ENCODE measurements at places on chromosomes 6 and 20.
A peak's percentile ranks its signal among the peaks of the same experiment; 100 is the strongest.

DNA sequence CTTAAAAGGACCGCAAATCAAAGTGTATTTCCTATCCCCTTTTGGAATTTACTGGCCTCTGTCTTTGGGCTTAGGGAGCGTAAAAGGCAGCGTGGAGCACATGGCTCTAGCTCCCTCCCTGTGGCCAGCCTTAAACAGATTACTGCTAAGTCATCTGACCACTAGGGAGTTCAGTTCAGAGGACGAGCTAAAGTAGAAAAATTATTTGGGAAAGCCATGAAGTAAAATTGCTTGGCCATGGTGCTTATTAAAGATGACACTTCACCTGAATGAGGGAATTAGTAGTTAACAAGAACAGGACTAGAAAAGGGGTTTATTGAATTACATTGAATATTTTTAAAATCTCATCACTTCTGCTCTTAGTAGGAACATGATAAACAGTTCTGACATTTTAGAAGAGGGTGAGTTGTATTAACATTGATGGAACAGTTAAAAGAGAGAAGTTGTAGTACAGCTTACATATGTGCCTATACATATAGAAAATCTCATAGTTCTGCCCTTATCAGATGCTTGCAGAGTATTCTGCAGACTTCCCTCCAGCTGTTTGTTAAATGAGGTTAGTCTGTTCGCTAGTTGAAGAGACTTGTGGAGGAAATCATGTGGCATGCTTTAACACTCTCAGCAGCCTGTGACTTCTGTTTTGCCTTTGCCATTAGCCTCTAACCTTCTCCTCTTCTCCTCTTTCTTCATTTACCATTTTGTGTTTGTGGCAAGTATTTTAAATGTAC is 31.2 kb upstream of the MAPK13 start:
- no peak for DNase-seq

GRCh38 chr6:39365281-39366074 is 43.0 kb upstream of the KCNK16 start:
- DNase-seq: no peak

- peak; percentile 33 for DNase-seq
Measured at GRCh38 chr20:58636396-58636982, 14.6 kb upstream of the STX16 start.

GRCh38 chr6:163994566-163994965 is 580.0 kb downstream of the QKI start:
- DNase-seq: no peak

DNA sequence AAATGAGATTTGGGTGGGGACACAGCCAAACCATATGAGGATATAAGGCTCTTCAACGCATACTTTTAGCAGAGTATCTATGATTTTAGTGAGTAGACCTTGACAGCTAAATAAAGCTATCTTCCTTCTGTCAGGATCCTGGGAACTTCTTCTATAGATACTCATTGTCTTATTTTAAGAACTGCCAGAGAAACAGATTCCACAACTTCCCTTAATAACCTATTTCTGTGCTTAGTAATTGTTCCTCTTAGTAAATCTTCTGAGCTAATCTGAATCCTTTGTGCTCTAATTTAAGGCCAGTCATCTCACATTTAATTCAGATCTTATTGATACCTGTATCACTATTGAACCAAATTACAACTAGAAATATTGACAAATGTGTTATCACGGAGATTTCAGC is 64.0 kb upstream of the CEP85L start:
- DNase-seq: no peak

GRCh38 chr6:53982366-53983050 is 128.7 kb upstream of the MLIP start:
- no peak for DNase-seq

DNA sequence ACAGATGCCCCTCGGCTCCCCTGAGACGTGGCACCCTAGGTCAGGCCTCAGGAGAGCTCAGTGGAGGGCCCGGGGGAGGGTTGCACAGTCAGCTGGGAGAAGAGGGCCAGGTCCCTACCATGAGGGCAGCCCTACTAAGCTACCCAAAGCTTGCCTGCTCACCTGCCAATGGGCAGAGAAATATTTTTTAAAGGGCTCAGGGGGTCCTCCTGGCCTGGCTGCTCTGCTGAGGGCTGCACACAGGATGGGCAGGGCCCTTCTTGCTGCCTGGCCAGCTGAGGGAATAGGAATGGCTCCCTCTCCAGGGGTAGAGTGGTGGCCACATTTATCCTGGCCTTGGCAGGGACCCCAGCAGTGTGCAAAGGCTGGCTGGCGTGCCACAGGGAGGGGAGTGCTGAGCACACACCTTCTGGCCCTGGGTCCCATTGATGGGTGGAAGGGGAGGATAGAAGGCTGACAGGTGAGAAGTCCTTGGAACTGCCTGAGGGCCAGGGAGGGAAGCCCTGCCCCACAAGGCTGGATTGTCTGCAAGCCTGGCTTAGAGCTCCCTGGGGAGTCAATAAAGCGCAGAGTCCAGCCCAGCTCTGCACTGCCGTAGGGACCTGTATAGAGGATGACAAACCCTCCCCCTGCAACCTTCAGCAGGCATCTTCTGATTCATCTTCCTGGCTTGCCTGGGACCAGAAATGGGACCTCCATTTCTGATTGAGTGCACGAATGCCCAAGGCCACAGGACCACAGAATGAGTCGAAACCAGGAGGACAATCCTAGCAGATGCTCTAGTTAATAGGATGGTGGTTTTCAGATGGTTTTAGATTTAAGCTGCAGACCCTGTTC is 62.1 kb downstream of the NOL4L start:
- DNase-seq: no peak

DNA sequence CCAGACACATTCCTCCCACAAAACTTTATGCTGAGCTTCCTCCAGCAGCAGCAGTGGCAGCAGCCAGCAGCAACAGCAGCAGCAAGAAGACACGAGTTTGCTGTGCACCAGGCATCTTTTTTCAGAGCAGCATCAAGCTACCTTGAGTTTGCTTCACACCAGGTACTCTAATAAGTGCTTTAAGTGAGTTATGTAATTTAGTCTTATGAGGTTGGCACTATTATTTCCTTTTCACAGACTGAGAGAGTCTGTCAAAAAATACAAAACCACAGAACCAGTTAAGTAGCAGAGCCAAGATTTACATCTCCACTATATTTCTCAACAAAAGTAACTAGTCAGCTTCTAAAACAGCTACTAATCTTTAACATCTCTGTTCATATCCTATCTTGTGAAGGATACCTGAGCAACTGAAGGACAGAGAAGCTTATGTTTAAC is 23.7 kb downstream of the RANBP9 start:
- DNase-seq: no peak

DNA sequence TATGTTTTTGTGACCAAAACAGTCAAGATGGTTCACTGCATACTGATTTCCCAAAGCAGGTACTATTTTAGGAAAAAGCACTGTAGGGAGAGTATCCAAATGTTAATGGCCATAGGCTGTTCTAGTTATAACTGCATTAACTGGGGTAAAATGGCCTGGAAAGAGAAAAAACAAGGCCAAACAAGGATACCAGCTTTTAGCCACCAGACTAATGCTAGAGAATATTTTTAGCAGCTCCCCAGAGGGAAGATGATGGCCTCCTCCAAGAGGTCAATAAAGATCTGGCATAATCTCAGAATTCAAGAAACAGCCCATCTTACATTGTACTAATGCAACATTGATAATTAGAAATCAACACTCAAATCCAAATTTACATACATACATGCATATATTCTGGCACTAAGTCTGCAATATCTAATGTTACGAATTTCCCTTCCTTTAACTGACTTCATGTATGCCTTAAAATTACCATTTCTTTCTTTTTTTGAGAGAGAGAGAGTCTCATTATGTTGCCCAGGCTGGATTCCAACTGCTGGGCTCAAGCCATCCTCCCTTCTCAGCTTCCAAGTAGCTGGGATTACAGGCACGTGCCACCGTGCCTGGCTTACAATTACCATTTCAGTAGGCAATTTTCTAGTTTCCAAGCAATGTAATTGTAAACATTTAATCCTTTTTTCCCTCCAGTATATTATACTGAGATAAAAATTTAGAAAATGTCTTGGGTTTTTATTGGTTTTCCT is 9.3 kb downstream of the COX7A2 start:
- no peak for DNase-seq

GRCh38 chr20:41905199-41905598 is 287.0 kb upstream of the CHD6 start:
- no peak for DNase-seq

- no peak for DNase-seq
Measured at GRCh38 chr20:12715991-12716680, 292.6 kb upstream of the SPTLC3 start.

GRCh38 chr6:28817808-28818145 is 106.0 kb downstream of the TRIM27 start:
- DNase-seq: no peak

GRCh38 chr6:140567466-140567865 is 1193.0 kb upstream of the CITED2 start:
- DNase-seq: no peak

DNA sequence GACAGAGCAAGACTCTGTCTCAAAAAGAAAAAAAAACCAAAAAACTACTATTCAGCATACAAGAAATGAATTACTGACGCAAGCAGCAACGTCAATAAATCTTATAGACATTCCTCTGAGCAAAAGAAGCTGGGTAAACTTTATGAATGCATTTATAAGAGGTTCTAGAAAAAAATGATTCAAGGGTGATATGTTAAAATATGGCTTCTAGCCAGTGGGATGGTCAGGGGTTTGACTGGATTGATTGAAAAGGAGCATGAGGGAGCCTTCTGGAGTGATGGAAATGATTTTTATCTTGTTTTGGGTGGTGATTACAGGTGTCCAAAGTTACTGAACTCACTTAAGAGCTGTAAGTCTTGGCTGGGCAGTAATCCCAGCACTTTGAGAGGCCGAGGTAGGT is 64.9 kb upstream of the SALL4 start:
- DNase-seq: no peak

- no peak for DNase-seq
Measured at GRCh38 chr6:11592294-11592906, 54.9 kb downstream of the TMEM170B start.

GRCh38 chr6:44731485-44732095 is 344.1 kb downstream of the CDC5L start:
- no peak for DNase-seq

DNA sequence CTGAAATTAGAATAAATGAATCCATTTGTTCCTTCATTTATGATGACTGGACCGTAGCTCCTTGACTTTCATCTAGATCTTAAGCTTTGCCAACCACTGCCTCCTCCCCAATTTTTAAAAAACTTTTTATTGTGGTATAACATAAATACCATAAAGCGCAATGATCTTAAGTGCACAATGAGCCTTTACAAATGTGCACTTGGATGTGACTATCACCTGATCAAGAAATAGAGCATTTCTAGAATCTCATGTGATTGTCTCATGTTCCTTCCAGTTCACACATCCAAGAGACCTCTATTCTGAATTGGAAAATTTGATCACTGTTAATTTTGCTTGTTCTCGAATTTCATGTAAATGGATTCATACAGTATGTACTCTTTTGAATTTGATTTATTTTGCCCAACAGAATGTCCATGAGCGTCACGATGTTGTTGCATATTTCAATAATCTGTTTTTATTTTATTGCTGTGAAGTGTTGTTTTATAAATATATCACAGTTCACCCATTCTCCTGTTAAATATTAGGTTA is 442.2 kb downstream of the CDKAL1 start:
- no peak for DNase-seq

- DNase-seq: no peak
Measured at GRCh38 chr6:155100591-155100990, 105.5 kb downstream of the TIAM2 start.

All from upper lobe of right lung (tissue), 1 donor.